ENCODE measurements at places on chromosomes 5 and 9.
A peak's percentile ranks its signal among the peaks of the same experiment; 100 is the strongest.

DNA sequence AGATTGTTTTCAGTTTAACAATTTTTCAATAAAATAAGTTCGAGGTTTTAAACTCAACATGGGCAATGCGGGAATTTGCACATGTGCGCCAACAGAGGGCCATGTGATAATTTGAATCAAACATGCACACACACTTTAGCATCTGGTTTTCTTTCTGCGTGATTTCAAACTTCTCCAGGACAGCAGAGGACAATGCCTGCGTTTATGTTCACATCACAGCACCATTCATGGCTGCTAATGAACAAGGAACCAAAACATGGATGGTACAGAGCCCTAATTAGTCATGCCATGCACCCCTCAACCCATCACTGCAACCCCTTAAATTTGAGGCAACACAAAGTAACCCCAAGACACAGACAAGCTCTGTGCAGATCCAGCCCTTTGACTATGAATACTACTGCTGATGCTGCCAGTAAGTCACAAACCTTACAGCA is 2.8 kb downstream of the SHC3 start:
- DNase-seq, result no peak

GRCh38 chr9:89524963-89525362 is 27.1 kb upstream of the SEMA4D start:
- no peak for DNase-seq

DNA sequence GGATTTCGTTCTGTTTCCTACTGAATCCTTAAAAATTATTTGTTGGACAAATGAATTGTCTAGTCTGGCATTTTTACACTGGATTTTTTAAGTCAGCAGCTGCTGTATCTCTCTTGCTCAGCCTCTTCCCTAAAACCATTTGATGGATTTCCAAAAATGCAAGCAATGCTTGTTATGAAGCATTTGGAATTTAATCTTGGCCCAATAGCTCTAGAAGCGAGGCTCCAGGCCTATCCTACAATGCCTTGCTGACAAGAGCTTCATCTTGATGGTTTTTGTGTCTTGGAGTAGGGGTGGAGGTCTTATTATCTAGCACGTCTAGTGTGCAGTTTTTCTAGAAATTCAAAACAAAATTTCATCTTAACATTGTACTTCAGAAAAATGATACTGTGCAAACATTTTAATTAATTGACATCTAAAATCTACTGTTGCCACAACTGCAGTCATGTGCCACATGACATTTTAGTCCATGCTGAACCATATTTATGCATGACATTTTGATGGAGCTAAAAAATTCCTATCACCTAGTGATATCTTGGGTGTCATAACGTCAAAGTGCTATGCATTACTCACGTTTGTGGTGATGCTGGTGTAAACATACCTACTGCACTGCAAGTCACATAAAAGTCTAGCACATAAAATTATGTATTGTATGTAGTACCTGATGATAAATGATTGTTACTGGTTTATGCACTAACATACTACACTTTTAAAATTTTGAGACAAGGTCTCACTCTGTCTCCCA is 5.9 kb upstream of the RAD23B start:
- DNase-seq, result no peak

DNA sequence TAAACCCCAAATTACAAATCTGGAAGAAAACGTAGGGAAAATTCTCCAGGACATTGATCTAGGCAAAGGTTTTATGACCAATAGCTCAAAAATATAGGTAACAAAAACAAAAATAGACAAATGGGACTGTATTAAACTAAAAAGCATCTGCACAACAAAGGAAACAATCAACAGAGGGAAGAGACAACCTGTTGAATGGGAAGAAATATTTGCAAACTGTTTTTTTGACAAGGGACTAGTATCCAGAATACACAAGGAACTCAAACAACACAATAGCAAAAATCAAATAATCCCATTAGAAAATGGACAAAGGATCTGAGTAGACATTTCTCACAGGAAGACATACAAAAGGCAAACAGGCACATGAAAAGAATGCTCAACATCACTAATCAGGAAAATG is 386.3 kb downstream of the ENC1 start:
- DNase-seq, result no peak

GRCh38 chr5:173311818-173312585 is 16.2 kb downstream of the STC2 start:
- no peak for DNase-seq

GRCh38 chr5:551406-551805 is 27.2 kb upstream of the SLC9A3 start:
- no peak for DNase-seq

DNA sequence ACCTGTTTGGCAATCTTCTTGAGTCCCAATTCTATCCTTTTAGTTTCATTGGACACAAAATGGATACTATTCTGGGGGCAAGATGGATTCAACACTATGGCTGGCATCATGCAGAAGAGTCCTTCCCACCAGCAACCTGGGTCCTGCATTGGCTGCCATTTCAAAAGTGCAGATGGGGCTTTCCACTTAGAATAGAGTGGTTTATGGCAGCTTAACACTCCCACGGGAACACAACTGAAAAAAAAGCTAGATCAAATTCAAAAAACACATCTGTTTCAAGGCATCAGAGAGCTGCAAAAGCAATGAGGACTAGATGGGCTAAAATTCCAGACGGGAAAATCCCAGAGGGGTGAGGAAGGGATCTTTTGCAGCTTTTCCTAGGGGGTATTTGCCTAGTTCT is 11.2 kb upstream of the HMHB1 start:
- DNase-seq, result no peak

GRCh38 chr9:72615931-72616330 is 94.5 kb downstream of the TMC1 start:
- no peak for DNase-seq

DNA sequence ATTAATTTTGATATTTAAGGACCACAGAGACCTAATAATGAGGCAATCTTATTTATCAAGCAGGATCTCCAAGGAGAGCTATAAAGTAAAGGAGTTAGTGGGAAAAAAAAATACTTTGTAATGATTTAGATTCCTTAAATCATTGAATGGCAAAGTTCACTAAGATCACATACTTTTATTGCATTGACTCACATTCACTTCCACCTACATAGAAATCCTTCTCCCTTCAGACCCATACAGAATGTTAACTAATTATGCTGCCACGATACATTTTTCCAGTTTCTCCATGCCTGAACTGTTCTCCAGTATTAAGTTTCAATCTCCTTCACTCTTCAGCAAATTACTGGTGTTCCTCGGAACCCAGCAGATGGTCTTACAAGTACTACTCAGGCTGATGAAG is 388.7 kb downstream of the EFNA5 start:
- no peak for DNase-seq

DNA sequence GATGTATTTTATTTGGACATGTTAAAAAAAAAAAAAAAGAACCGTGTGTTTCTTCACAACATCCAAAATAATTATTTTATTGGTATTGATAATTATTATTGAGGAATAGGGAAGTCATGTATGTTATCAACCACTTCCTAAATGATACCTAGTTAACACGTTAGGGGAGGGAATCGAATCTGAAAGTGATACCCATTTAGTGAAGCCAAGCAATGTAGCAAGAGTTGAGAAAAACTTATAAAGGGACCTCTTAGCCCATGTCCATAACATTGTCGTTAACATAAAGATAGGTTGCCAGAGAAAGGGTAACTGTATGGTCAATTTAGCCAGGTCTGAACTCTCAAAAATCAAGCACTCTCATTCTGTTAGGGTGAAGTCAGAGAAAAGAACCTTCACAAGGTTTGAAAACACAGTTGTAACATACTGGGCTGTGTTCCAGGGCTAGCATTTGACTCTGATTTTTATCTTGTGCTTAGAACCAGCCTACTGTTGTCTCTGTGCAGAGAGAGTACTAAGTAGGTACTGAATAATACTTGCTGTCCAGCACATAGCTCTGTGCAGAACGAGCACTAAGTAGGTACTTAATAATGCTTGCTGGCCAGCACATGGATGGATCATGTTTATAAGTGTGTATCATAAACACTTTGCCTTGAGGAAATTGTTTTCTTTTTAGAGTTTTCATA is 60.4 kb downstream of the GHR start:
- DNase-seq, result no peak

GRCh38 chr9:114395334-114395617 is 7.5 kb upstream of the AKNA start:
- no peak for DNase-seq

- DNase-seq, result no peak
Observed at GRCh38 chr5:175321927-175322532, 122.0 kb downstream of the DRD1 start.

DNA sequence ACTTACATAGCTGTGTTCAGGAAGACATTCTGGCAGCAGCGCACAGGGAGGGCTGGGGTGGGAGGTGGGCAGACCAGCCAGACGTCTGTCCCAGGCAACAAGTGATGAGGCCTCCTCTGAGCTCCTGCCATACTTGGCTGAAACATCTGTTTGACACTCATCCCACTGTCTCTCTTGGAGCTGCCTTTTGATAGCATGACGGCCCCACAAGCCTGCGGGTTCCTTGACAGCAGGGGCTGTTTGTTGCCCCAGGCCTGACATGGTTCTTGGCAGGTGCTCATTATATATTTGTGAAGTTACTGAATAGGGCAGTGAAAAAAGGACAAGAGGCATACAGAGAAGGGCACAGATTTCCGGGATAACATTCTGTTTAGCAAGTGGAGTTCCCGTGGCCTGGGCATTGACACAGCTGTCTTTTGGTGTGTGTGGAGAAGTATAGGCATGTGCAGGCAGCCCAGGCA is 22.2 kb upstream of the B4GALT1 start:
- DNase-seq, result no peak

- DNase-seq, result no peak
Observed at GRCh38 chr9:128190516-128191405, 611 bp downstream of the CIZ1 start.

- no peak for DNase-seq
Observed at GRCh38 chr9:10721301-10721700, 108.5 kb upstream of the PTPRD start.

GRCh38 chr9:76818271-76818670 is 54.0 kb downstream of the PCA3 start:
- no peak for DNase-seq

GRCh38 chr9:79104951-79105350 is 466.8 kb upstream of the TLE4 start:
- peak; percentile 19 for DNase-seq

DNA sequence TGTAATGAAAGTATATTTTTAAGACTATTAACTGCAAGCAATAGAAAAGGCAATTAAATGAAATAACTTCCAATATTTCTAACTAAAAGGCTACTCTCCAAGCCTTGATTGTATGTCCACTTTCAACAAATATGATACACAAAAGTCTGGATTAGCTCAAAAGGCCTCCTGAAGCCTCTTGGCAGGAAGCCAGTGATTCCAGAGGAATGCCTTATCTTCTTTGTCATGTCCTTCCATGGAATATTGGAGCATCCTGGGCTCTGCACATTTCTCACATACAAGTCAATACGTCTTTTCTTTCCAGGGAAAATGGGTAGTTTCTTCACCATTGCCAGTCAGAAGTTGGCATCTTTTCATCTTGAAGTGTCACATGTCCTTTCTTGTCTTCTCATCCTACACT is 357.8 kb downstream of the KDM4C start:
- no peak for DNase-seq

DNA sequence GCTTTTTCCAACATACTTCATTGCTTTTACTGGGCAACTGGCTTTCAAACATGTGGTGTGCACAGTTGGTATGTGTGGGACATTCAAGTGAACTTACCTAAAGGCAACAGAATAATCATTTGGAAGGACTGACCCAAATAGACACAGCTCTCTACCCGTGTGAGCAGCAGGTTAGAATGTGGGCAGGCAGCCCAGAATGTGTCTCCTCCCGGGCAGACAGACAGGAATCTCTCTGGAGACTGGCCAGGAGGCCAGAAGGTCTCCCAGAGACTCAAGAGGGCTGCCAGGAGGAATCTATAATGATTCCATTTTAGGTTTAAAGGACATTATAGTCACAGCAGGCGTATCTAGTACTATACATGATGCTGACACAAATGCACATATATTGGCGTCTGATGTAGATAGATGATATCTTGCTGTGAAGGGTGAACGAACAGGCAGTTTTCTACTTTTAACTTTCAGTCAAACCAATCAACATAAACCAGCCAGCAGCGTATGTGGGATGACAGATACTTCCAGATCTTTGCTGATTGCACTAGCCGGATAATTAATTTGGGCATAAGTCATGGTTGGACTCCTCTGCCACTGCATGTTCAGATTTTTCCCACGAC is 297.4 kb upstream of the ZNF608 start:
- DNase-seq, result no peak

GRCh38 chr5:88882276-88883038 is 527 bp downstream of the MEF2C start:
- no peak for DNase-seq

GRCh38 chr9:132840980-132841379 is 37.1 kb downstream of the AK8 start:
- no peak for DNase-seq

DNA sequence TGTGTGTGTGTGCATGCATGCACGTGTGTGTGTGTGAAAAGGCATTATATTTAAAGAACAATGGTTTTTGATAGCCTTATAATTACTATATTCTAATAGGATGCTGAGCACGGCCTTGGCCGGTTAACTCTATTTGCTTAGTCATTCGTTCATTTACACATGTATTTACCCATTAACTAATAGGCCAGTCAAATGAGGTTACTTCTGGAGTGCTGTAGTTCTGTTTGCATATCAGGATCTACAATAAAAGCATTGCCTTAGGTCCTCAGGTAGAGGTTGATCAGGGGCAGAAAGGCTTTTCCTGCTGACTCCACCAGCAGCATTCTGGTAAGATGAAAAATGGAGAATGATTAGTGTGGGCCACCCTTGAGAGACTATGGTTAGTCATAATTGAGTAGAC is 219.0 kb downstream of the COMMD10 start:
- DNase-seq, result no peak

DNA sequence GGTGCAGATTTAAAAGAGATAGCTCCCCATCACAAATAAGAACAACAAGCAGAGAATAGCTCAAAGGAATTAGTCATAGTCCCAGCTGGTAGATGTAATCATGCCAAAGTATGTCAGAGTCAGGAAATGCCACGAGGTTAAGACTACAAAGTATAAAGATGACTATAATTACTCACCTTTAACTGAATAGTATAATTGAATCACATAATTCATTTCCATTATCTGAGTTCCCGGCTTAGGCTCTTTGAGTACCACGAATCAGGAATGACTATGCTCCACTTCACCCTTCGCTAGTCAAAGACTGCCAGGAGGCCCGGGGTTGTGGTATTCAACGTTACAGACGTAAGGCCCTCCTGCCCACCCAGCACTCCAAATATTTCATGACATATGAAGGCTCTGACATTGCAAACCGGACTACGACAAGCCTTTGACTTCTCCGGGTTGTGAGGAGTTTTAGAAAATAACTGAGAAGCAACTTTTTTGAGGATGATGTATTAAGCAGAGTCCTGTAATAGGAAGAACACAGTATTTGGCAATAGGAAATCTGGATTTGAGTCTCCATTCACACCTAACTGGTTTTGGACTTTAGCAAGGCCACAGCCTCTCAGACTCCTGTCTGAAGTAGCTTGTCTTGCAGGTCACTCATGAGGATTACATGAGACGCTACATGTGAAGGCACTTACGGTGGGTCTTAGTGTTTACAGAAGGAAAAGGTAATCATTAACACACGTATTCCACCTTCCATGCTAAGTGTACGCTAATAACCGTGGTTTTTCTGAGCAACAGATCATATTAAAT is 64.6 kb downstream of the ENC1 start:
- DNase-seq, result no peak

- no peak for DNase-seq
Observed at GRCh38 chr9:136820971-136821825, 13.4 kb downstream of the RABL6 start.
